Stimulated activated CD8-positive, alpha-beta memory T cell treated with anti-CD3 and anti-CD28 coated beads, Interleukin-7, amount 100 ng/mL, for 1 hour (primary cell): ENCODE measurements at places on chromosomes 7 and 10.

GRCh38 chr7:128003787-128004186 is 27.4 kb downstream of the LRRC4 start:
- no peak for DNase-seq

GRCh38 chr7:23076772-23077171 is 28.8 kb upstream of the KLHL7 start:
- DNase-seq, result no peak

DNA sequence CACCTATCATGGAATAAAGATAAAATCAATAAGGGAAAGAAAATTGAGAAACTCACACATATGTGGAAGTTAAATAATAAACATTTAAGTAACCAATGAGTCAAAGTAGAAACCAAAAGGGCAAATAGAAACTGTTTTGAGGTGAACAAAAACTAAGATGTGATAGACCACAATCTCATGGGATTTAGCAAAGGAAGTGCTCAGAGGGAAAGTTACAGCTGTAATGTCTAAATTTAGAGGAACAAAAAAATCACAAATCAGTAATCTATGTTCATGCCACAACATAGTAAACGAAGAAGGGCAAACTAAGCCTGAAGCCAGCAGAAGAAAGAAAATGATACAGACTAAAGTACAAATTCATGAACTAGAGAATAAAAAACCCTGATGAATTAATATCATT is 16.3 kb downstream of the CYP3A4 start:
- DNase-seq, result no peak

GRCh38 chr10:66852811-66853210 is 73.0 kb upstream of the LRRTM3 start:
- no peak for DNase-seq

DNA sequence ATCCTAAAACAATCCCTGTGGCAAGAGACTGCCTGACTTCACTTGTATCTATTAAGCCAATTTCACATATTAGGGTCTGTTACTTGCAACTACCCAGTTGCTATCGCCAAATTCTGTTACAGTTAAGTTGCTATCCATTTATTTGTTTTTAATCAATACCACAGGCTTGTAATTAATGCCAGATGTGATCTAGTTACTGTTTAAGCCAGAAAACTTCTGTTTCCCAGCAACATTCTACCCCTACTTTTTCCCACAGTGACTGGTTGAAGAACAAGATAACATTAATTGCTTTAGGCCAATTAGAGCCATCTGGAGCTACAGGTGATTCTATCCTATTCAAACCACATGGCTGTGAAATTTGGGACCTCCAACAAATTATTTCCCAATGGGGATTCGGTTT is 131.3 kb downstream of the ALOX5 start:
- no peak for DNase-seq

DNA sequence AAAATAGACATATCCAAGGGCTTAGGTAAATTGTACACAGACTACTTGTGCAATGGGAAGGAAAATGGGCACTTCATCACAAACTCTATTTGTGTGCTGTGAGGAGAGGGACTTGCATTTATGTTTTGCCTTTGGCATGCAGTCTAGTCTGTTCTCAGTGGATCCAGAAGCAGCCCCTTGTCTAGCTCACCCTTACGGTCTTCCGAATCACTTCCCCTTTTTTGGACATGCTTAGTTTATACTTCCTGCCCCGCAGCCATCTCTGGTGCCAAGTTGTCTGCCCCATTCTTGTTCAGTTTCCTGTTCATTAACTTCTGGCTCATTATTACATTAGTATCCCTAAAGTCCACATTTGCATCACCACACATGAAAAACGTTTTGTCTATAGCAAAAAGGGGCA is 161.6 kb downstream of the NRCAM start:
- DNase-seq, result no peak

- DNase-seq, result no peak
These were observed at the start of gene SH2B2 for GRCh38 chr7:102286237-102287110. Gene SH2B2 (plus strand): TSS chr7:102286868. CDS start chr7:102300551, 13,683 bp downstream.

GRCh38 chr7:55569797-55570196 is 2.5 kb downstream of the VOPP1 start:
- DNase-seq, result no peak

GRCh38 chr10:124902462-124902861 is 39.5 kb upstream of the ZRANB1 start:
- DNase-seq, result no peak

DNA sequence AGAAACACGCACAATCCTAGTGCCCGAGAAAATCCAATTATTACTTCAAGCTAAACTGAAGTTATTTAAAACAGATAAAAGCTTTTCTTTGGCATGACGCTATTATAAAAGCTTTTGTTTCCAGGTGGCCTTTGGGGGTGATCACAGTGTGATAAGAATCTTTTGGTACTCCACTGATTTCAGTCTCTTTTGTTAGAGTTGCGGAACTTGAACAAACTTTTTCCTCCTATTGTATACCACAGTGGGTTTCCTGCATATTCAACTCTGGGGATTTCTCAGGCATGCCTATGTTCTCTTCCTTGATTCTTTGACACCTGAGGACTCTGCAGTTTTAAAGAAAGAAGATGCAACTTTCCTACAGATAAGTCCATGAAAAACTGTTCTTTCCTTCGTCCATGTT is 99.7 kb upstream of the PITRM1 start:
- no peak for DNase-seq

GRCh38 chr10:48604991-48605508 is at the start of gene ARHGAP22:
Gene ARHGAP22 (minus strand): TSS chr10:48605073. CDS start chr10:48604796, 277 bp downstream.
- no peak for DNase-seq

DNA sequence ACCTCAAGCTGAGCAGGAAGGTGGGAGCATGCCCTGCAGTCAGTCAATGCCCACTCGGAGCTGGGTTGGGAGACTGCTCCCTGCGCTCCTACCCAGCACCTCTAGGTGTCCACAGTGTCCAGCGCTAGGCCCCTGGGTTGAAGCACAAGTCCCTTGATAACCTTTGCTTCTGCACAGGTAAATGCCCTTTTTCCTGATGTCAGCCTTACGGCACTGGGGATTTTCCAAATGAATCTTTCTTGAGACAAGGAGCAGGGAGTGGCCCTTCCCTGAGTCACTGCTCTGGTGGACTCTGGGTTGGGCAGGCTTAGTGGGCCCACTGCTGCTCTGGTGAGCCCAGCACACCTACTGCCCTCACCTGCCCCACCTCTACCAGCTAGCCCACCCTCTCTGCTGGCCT is 61.9 kb upstream of the OPN4 start:
- DNase-seq, result no peak

DNA sequence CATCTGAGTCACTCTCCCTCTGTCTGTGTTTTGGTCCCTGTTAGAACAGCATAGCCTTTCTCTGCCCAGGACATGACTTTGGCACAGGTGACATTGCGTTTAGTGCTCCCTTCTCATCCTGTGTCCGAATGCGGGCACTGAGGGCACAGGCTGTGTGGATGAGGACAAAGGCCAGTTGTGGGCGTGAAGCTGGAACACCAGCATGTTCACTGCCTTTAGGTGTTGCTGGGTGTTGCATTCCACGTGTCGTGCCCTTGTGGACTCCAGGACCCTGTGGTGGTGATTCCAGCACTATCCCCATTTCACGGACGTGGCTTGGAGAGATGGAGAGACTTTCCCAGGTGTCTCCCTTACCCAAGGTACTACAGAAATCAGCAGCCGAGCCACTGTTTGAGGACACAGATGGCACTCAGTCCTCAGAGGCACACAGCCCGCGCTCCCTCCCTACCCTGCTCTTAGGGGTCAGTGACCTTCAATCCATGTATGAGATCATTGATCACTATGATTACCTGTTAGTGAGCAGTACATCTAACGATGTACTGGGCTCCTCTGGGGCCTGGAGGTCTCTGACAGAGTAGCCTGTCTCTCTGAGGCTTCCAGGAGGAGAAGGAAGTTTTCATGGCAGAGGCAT is 917 bp upstream of the CNPY1 start:
- no peak for DNase-seq

GRCh38 chr10:22344781-22345300 is 455 bp upstream of the SPAG6 start:
- no peak for DNase-seq

GRCh38 chr10:16765509-16766375 is 51.5 kb downstream of the RSU1 start:
- DNase-seq, result no peak

- DNase-seq, result no peak
These were observed 352.1 kb downstream of the POM121L12 start for GRCh38 chr7:53387515-53387914.

- no peak for DNase-seq
These were observed 11.7 kb downstream of the STAM start for GRCh38 chr10:17655567-17656146.

- DNase-seq, result no peak
These were observed 138.6 kb upstream of the GRB10 start for GRCh38 chr7:50921114-50921813.

DNA sequence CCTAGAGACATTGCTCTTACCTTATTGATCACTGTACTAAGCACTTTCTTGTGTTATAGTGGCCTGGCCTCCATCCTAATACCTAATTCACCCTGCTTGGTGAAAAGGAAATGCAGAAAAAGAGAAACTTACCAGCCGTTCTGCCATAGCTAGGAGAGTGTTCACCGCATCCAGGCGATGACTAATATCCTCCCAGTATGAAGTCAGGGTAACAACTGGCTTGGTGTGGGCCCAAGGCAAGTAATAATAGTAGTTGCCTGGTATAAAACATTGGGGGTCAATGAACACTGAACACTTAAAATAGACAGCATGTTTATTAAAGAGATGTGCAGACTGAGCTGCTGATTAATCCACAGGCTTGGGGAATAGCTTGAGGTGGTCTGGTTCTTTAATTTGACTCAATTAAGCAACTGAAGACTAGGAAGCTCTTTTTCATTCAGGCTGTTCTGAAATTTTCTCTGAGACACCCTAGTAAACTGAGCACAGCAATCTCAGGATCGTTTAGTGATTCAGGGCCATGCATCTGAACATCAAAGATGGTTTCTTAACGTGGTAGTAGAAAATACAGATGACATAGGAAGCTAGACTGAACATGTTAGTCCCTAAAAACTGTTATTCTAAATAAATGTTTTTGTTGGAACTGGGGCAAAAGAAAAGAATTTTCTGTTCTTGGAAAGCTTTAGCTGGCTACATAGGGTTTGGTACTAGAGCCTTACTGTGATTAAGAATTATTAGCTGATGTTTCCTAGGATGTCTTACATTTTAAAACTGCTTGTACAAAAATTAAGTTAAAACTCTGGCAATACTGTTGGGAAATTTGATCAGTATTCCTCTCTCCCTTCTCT is 102.2 kb downstream of the MYOF start:
- DNase-seq, result no peak

DNA sequence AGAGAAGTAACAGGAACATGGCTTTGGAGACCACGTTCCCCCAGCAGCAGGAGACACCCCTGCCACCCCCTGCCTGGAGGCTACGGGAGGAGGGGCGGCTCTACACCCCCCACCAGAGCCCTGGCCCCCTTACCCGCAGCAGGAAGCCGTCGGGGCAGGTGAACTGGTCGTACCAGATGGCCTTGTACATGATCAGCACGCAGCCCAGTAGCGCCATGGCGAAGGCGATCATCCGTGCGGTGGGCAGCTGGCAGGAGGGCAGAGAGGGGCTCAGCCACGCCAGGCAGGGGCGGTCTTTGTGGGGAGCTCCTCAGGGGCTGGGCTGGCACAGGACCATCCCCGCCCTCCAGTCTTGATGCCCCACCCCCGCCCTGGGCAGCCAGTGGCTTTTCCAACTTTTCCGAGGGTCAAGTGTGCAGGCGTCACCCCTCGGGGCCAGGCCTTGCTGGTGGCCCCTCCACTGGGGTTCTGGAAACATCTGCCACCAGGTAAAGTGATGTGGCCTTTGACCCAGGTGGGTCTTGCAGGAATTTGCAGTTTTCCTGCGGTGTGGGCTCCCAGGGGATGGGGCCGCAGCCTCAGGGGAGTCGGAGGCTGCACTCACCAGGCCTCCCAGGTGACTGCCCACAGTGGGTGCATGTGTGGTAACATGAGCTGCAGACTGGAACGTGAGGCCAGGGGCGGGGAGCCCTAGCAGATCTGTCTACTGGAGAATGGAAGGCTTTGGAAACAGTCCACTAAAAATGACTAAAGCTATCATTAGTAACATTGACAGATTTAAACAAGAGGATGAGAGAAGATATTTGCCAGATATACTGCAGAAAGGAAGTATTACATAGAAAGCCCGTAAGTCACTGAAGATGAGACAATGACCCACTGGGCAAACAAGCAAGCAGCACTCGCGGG is 9.7 kb downstream of the CALY start:
- DNase-seq, result no peak

DNA sequence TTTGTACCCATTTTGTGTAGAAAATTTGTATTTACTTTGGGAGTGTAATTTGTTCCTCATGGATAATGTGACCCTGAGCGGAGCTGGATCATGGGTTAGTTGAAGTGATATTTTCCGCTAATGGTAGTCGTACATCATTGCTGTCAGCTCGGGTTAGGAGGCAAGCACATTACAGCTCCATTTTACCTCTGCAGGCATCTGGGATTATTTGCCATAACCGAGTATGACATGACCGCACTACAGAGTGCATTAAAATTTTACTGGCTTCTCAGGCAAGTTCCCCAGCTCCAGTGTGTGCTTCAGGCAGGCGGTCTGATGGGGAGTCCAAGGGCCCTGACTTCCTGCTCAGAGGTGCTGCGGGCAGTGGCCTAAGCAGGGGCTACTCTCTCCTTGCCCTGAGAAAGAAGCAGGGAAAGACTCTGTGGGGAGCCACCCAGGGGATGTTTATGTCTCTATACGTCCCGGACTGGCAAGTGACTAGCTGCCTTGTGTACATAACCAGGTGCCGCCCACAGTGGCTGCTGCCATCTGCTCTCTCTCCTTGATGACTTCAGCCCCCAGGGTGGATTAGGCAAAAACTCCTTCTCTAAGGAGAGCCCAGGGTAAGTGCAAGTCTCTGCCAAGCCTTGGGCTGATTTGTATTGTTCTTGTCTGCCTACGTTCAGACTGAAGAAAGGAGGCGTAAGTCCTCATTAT is 685.3 kb upstream of the GALNT17 start:
- no peak for DNase-seq

- no peak for DNase-seq
These were observed 55.4 kb downstream of the EEPD1 start for GRCh38 chr7:36208426-36208825.

GRCh38 chr10:129120441-129120840 is 346.6 kb upstream of the MGMT start:
- DNase-seq, result no peak

DNA sequence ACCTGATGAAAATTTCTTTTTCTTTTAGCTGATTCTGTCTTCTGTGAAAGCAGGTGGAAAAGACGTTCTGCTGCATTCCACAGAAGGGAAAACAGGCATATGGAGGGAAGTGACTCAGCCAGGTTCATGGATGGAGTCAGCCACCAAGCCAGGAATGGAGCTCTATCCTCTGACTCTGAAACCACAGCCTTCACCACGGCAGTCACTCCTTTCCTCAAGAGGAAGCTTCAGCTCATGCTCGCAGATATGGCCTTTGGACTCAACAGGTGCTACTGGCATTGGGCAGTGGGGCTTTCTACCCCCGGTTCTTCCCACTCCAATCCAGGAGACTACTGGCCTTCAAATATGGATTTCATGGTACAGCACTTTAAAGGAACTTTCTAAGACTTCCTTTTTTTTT is 11.5 kb upstream of the PLAU start:
- DNase-seq, result no peak

DNA sequence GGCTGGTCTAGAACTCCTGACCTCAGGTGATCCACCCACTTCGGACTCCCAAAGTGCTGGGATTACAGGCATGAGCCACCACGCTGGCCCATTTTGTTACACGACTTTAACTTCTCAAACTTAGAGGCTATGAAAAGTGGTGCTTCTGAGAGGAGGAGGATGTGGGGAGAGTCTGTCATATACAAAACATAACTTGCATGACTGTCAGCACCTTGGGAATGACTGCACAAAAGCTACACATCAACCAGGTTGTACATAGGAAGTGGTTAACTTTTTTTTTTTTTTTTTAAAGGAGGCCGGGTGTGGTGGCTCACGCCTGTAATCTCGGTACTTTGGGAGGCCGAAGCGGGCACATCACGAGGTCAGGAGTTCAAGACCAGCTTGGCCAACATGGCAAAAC is 43.4 kb upstream of the GSDME start:
- DNase-seq, result no peak
